Thoracic aorta (tissue), 2 donors: ENCODE measurements at places on chromosomes 2 and 18.

GRCh38 chr2:203650860-203651613 lies 55.4 kb upstream of the CD28 start:
- DNase-seq, result no peak

DNA sequence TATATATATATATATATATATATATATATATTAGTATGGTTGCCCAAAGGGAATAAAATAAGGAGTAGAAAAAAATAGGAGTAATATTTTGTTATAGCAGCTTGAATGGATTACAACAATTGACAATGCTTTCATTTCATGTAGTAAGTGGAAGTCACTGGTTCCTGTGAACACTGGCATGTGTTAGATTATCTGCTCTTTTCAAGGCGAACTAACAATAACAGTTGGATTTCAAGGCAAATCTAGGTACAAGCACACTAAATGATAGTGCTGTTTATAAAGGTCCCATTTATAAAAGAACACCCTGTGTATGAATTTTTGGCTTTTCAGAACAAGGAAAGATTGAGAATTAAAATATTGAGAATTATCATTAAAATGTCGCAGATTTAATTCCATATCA lies 1535.7 kb downstream of the LRP1B start:
- DNase-seq, result no peak

GRCh38 chr2:42170619-42171395 lies 1.7 kb downstream of the EML4 start:
- no peak for DNase-seq

- DNase-seq, result no peak
These were observed 184.2 kb downstream of the ZNF521 start for GRCh38 chr18:25167612-25168410.

DNA sequence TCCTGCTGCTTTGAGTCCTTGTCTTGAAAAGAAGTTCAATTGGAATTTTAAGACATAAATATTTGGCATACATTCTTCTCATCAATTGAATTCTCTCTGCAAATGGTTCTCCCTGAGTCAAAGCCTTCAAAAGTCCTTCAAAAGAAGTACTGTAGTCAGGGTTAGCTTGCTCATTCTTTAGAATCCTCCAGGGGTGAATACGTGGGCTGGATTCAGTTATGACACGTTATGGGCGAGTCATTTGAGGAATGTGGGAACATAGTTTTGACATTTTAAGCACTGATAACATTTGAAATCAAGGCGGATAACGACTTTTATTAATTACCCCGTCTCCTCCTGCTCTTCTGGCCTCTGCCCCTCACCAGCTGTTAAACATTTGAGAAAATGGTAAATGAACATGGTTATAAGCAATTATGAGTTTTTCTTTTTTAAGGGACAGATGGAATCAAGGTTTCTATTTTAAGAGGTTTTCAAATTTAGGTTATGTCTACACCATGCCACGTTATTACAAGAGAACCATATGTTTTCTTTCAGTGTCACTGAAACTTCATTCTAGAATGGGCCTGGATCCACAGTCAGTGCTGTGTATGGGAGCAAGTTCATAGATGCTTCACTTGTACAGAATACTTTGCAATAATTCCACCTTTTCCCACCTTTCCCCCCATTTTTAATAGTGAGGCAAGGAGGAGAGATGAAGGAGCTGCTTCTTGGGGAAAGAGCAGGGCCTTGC lies 273.1 kb downstream of the TSN start:
- no peak for DNase-seq

DNA sequence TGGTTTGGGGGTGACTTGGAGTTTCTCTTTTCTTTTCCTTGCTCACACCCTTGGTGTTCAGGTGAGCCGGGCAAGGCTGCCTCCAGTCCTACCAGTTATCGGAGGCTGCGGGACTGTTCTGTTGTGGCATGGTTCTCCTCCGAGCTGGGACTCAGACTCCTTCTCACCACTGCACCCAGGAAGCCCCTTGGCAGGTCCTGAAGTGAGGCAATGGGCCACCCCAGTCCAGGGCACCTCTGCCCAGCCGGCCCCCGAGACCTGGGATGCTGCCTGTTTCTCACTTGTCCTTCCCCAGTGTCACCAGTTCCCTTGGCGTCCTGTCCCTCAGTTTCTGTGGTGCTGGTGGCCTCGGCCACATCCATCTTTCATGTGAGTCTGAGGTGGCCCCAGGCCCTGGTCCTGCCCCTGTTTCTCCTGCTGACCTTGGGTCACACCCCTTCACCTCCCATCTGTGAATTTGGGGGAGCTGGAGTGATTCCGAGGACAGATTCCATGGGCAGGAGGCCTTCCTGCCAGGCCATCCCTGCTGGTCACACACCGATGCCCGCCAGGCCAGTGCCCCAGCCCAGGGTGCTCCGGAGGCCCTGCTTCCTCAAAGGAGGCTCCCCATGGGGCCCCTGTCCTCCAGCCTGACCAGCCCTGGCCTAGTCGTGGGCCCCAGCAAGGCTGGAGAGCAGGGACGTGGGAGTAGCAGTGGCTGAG lies 6.6 kb upstream of the KLHL30 start:
- DNase-seq, result no peak

GRCh38 chr2:238225911-238226697 lies 13.7 kb downstream of the HES6 start:
- DNase-seq, result no peak

DNA sequence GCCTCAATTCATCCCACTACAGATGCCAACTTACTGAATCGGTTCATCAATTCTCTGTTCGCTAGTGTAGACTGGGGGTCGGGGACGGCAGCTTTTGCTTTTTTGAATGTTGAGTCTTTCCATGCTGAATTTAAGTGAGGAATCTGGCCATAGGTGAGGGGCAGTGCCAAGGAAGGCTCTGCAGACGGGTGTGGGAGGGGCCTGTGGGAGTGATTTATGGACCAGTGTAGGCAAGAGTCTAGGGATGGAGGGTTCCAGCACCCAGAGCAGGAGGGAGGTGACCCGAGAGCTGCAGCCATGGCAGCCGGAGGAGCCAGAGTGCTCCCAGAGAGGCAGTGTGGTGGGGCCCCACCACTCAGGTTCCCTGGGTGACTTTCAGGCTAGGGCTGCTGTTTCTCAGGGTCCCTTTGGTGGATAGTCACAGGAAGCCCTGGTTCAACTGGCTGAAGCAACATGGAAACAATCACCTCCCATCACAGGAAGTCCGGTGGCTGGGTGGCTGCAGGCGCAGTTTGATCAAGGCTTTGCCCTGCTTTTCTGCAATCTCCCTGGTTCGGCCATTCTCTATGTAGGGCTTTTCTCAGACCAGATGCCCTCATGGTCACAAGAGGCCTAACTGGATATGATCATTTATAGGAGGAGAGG lies 16.9 kb upstream of the TEX44 start:
- DNase-seq, result no peak

- no peak for DNase-seq
These were observed 4.0 kb downstream of the EMILIN2 start for GRCh38 chr18:2850816-2851215.

DNA sequence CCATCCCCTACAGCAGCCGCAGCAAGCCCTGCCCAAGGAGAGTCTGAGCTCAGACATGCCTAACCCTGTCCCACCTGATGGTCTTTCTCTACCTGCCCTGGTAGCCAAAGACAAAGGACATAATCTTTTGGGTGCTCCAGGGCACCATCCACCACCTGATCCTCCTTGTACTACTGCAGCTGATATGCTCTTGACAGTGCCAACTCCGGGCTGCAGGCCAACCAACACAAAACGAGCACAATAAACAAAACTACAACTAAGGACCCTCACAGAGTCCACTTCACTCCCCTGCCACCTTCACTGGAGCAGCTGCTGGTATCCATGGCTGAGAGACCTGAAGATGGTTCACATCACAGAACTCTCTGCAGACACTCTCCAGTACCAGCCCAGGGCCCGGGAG lies 106.3 kb downstream of the GRB14 start:
- no peak for DNase-seq

DNA sequence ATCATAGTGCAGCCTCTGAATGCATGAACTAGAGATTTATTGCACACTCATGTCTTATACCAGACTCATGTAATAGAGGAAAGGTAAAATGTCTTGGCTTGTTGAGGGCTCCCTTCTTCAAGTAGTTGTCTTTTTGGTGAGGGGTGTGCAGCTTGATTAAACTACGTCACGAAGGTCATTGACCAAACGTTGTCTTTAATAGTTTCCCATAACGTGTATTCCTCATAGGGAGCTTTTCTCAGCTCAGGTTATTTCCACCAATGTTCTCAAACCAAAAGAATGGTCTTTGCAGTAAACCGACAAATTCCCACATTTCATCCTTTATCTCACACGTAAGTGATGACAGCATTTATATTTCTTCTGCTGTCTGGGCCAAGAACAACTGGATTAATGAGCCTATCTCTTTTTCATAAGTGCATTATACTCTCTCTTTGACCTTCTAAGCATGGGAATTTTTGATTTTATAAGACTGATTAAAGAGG lies 547.7 kb upstream of the ZEB2 start:
- no peak for DNase-seq

GRCh38 chr18:26432651-26433424 lies 115.5 kb downstream of the KCTD1 start:
- DNase-seq, result no peak

DNA sequence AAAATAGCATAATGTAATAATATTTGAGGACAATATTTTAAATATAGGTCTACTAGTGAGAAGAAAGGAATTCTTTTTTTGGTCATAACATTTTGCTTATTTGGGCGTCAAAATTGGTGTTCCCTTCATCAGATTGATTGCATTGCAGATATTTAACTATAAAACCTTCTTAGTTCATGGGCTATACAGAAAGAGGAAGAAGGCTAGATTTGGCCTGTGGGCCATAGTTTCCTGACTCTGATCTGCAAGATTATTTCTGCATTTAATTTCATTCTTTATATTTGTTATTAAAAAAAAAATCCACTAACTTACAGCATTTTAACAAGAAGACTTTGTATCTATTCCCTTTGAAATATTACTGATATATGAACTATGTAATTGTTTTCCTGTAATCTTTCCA lies 31.9 kb downstream of the PIKFYVE start:
- DNase-seq, result no peak

- DNase-seq, result no peak
These were observed 439.3 kb downstream of the TMX3 start for GRCh38 chr18:68275616-68276015.

- no peak for DNase-seq
These were observed 208.1 kb downstream of the NCKAP5 start for GRCh38 chr2:133360190-133360589.

DNA sequence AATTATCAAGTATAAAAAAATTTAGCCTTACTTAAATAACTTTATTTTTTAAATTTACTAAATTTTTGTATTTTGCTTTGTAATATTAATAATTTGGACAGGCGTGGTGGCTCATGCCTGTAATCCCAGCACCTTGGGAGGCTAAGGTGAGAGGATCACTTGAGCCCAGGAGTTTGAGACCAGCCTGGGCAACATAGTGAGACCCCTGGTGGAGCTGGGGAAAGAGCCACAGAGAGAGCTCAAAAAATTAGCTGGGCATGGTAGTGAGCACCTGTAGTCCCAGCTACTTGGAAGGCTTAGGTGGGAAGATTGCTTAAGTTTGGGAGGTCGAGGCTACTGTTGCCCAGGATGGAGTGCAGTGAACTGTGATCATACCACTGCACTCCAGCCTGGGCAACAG lies 143.5 kb downstream of the B3GNT2 start:
- DNase-seq, result no peak

GRCh38 chr2:15728245-15728938 lies 136.7 kb downstream of the DDX1 start:
- DNase-seq, result no peak

DNA sequence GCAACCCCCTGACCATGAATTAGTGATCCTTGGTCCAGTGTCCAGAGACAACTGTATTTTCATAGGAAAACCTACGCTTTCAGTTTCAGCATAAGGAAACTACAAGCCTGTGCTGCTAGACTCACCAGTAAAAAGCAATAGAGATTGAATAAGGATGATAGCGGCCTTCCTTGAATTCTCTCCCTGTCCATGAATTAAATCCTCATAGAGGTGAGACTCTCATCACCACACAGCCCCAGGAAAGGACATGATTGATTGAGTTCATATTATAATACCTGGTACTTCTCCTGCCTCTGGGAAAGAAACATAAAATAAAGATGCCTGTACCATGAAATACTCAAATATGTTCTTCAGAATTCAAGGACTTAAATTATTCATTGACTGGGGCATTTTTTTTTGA lies 146.3 kb upstream of the SPOPL start:
- DNase-seq, result no peak

DNA sequence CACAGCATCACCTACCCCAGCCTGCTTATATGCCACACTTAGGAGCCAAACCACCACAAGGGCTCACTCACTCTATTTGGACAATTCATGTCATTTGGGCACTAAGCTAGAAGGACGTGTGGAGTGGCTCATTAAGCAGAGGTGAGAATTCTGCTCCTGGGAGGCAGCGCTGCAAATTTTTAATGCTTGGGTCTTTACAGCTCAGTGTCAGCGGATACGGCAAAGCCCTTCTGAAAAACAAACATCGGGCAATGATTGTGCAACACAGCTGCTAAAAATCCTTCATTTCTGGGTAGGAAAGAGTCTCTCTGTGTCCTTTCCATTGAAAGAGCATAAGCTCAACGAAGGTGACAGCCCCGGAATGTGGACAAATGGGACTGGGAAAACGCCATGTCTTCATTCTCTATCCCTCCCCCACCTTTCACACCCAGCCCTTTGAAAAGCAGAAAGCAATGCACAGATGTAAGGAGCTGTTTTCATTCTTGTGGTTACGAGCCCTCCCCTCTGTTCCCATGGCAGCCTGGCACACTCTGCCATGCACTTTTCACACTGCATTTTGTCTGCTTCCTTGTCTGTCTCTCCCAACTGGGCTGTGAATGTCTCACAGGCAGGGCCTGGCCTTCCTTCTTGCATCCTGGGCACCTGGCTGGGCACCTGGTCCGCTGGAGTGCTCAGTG lies 16.0 kb downstream of the TMEM177 start:
- DNase-seq, result no peak

GRCh38 chr18:4125224-4125623 lies 329.9 kb downstream of the DLGAP1 start:
- DNase-seq, result no peak

DNA sequence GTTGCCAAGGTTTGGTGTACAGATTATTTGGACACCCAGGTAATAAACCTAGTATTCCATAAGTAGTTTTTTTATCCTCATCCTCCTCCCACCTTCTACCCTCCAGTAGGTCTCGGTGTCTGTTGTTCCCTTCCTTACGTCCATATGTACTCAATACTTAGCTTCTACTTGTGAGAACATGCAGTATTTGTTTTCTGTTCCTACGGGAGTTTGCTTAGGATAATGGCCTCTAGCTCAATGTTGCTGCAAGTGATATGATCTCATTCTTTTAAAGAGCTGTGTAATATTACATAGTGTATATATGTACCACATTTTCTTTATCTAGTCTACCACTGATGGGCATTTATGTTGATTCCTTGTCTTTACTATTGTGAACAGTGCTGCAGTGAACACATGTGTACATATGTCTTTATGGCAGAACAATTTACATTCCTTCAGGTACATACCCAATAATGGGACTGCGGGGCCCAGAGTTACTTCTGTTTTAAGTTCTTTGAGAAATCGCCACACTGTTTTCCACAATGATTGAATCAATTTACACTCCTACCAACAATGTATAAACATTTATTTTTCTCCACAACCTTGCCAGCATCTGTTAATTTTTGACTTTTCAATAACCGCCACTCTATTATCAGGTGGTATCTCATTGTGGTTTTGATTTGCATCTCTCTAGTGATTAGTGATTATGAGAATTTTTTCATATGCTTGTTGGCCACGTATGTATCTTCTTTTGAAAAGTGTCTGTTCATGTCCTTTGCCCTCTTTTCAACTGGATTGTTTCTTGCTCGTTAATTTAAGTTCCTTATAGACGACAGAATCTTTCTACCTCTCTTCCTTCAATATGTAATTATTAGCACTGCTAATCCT lies 88.0 kb downstream of the MEMO1 start:
- no peak for DNase-seq
